ENCODE measurements at places on chromosomes 6 and 20. TPM values are rescaled to one million over a fixed set of nuclear protein-coding genes. Genes with fewer than 3 reads are reported as not detected.

The SESN1 gene
- total RNA-seq, result 132 TPM

The DUSP15 gene
- 175 TPM for total RNA-seq

- DNase-seq, result peak; percentile 68
Measured at GRCh38 chr6:73519926-73520687, 725 bp downstream of the EEF1A1 start.

DNA sequence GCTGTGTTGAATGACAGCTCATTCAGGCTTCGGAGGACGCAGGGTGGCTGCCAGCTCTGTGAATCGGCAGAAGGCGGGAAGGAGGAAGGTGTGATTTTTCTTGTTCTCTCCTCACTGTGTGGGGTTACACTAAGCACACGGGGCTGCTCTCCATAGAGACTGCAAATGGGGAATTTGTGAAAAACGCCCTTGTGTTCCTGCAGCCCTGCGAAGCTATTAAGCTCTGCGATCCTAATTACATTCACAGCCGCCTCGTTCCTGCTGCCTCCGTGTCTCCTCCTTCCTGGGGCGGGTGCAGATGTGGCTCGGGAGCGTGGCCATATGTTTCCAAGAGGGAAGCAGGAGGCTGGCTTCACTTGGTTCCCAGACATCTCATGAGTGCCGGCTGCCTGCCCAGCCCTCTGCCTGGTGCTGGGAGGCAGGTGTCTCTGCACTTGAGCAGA, 124.0 kb downstream of the TOX2 start:
- no peak for DNase-seq

DNA sequence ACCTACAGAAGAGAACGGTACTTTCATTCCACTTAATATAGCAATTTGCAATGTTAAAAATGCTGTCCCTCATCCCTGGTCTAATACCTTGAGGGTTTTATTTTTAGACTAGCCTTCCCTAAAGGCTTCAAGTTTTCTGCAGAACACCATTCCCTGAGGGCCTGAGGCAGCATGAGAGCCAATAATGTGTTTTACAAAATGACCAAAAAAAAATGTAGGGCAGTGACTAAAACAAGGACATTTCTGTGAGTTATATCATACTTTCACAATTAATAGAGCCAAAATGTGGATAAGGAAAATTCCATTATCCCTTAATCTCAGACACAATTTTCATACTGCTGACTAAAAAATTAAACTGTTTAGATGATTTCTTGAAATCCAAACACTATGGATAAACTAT, 22.7 kb downstream of the GPR63 start:
- no peak for DNase-seq

DNA sequence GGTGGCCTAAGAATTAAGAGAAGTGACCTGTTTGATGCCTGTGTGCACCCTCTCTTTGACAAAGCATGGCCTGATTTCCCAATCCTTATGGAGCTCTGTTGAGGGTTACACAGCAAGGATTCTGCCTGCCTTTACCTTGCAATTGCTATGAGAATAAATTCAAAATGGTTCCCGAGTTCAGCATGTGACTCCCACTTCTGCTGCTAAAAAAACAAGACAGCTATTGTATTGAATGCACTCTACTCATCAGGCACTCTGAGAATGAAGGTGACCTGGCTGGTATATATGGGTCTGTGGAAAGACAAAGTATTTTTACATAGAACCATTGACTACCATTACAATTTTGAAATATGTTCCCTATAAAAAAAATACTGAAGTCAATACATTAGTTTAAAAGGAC, 190.3 kb downstream of the ATXN1 start:
- no peak for DNase-seq

GRCh38 chr6:159979136-159979874, 10.4 kb downstream of the IGF2R start:
- peak; percentile 37 for DNase-seq

DNA sequence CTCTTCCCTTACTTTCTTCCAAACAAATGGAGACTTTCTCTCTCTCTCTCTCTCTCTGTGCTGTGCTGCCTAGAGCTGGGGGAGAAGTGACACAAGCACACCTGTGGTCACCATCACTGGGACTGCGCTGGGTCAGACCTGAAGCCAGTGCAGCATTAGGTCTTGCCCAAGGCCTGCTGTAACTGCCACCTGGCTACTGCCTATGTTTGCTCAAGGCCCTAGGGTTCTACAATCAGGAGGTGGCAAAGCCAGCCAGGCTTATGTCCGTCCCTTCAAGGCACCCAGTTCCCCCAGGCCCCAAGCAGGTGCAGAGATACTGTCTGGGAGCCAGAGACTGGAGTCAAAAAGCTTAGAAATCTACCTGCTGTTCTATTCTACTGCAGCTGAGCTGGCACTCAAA, 49.4 kb upstream of the TOP1 start:
- no peak for DNase-seq

- DNase-seq, result no peak
Measured at GRCh38 chr6:2531426-2532215, 219.1 kb downstream of the MYLK4 start.

Measured in testis (tissue), 5 donors.